ENCODE measurements at places on chromosomes 2 and 18.
A peak's percentile ranks its signal among the peaks of the same experiment; 100 is the strongest.

DNA sequence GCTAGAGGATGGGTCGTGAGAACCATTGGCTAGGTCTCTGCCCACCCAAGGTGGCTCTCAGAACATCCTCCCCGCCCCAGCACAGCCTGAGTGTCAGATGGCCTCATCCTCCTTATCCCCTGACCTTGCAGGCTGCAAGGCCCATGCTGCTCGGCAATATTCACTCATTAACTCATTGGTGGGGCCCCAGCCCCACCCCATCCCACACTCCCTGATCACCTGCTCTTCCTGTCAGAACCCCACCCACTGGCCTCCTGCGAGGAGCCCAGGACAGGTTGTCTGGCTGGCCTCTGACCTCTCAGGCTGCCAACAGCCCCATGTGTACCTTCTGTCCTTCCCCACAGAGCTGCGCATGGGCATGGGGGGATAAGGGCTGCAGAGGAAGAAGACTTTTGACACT is 5.3 kb downstream of the ADCY3 start:
- no peak for DNase-seq

DNA sequence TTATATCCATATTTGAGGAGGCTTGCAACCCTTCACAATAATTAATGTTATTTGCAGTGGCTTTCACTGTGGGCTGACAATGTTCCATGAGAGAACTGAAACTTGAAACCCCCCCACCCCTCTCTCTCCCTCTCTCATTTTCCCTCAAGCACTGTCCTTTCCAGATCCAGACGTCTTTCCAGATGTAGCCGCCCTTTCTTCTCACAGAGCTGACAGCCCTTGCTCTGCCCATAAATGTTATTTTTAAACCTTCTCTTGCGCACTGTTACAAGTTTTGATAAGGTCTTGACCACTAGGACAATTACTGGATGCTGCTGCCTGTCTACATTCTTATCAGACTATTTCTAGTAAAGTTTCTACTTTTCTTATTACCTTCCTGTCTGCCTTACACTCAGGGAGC is 91.4 kb upstream of the LINC00305 start:
- no peak for DNase-seq

GRCh38 chr2:120933693-120934573 is 198.3 kb downstream of the GLI2 start:
- no peak for DNase-seq

- no peak for DNase-seq
Measured at GRCh38 chr2:174492963-174493431, 6.2 kb upstream of the GPR155 start.

GRCh38 chr2:30184035-30184434 is 37.2 kb downstream of the YPEL5 start:
- DNase-seq: no peak

GRCh38 chr18:59566533-59566971 is 130.7 kb downstream of the CCBE1 start:
- DNase-seq: no peak

DNA sequence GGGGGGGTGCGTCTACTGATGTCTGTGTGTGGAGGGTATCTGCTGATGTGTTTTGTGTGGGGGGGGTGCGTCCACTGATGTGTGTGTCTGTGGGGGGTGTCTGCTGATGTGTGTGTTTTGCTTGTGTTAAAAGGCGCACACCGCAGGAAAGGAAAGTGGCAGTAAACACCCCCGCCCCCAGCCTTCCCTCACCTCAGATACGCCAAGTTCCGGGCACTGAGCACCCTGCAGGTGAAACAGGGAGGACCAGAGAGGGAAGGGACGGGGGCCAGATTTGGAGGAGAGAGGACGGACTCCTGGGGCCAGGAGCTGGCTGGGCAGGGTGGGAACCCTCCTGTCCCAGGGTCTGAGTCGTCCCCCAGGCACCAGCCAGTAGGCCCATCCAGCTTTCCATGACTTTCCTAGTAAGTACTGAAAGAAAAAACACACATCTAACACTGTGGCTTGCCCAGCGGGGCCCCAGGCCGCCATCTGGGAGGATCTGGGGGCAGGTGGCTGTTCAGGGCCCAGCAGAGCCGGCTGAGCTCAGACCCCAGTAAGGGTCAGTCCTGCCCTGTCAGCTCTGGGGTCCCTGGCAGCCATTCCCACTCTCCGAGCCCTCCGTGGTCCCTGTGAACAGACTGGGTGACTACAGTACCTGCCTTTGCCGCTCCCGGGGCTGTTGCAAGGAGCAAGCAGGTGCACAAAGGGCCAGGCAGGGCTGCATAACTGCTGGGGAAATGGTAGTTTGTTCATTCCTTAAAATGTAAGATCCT is 126.9 kb downstream of the NFATC1 start:
- DNase-seq: no peak

DNA sequence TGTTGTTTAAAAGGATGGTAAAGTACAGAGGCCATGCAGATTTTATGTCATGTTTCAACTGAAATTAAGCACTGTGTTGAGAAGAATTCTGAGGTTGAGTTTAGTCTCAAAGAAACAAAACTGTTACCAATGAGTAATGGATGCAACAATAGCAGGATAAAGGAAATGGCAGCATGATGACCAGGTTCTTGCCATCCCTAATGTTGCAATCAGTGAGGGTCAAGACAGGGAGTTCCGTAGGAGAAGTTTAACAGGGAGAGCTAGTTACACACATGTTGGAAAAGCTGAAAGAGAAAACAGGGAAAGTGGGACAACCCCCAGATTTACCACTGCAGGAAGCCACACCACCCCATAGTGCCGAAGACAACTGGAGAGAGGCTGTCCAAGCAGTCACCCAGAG is 343.8 kb upstream of the EPHA4 start:
- DNase-seq: no peak

GRCh38 chr18:69631281-69631680 is 230.6 kb downstream of the DOK6 start:
- no peak for DNase-seq

DNA sequence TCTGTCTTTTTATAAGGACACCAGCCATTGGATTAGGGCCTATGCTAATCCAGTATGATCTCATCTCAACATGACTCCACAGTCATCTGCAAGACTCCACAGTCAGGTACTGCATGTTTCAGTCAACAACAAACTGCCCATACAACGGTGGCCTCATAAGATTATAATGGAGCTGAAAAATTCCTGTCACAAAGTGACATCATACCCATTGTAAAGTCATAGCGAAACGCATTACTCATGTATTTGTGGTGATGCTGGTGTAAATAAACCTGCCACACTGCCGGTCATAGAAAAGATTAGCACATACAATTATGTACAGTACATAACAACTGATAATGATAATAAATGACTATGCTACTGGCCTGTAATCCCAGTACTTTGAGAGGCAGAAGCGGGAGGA is 102.2 kb downstream of the TEX51 start:
- DNase-seq: no peak

- peak; percentile 77 for DNase-seq
Measured at GRCh38 chr2:85792783-85793441, 39.1 kb downstream of the ATOH8 start.

- no peak for DNase-seq
Measured at GRCh38 chr2:10880586-10881321, 31.0 kb upstream of the KCNF1 start.

- no peak for DNase-seq
Measured at GRCh38 chr2:228447266-228447915, 265.9 kb upstream of the SPHKAP start.

GRCh38 chr2:84882414-84882738 is 1.5 kb upstream of the TRABD2A start:
- no peak for DNase-seq

DNA sequence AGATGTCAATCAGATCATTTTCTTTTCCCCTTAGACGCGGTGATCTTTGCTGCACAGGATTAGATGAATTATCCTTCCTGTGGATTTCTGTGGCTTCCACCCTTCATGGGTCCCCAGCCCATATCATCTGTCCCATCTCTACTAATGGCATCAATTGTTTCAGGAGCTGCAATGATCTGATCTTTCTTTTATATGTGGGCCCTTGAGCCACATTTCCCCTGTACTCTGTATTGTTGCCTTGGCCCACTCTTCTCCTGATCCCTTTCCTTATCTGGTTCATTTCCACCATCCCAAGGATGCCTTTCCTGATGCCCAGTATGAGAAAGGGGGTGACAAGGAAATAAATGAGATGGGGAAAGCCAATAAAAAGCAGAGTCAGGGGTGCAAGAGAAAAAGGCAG is 24.7 kb downstream of the SP140 start:
- DNase-seq: no peak

DNA sequence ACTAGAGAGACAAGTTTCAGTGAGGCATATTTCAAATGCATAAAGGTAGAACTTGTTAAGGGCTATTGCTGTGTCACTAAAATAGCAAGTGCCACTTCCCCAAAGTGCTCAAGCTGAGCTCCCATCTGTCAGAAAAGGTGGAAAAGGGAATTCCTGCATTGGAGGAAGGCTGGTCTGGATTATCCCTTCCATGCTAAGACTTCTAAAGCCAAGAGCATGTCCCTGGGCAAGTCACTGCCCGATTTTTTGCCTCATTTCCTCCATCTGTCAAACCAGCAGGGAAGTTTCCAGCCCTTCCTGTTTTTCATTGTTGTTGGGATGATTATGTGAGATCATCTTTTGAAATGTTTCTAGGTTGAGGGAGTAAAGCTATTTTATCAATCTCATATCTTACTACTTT is 175.5 kb downstream of the SETBP1 start:
- no peak for DNase-seq

DNA sequence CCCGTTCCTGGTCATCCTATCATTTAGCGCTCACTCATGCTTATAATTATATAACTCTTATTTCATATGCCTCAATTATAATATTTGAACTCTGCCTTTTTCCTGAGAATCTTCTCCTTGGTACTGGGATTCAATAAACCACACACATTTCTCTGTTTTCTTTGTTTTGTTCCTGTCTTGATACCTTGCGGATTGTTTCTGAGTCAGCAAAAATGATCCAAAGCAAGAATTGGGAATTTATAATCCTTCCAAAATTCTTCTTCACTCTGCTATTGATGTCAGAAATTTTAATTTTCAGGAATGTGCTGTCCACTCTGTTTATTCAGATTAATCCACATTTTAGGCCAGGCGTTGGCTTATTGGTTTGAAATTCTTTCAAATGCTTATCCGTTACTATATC is 886.0 kb downstream of the SUCLG1 start:
- no peak for DNase-seq

- no peak for DNase-seq
Measured at GRCh38 chr2:10022966-10023662, 20.2 kb upstream of the KLF11 start.

GRCh38 chr2:85307527-85307897 is 20.3 kb downstream of the TGOLN2 start:
- no peak for DNase-seq

DNA sequence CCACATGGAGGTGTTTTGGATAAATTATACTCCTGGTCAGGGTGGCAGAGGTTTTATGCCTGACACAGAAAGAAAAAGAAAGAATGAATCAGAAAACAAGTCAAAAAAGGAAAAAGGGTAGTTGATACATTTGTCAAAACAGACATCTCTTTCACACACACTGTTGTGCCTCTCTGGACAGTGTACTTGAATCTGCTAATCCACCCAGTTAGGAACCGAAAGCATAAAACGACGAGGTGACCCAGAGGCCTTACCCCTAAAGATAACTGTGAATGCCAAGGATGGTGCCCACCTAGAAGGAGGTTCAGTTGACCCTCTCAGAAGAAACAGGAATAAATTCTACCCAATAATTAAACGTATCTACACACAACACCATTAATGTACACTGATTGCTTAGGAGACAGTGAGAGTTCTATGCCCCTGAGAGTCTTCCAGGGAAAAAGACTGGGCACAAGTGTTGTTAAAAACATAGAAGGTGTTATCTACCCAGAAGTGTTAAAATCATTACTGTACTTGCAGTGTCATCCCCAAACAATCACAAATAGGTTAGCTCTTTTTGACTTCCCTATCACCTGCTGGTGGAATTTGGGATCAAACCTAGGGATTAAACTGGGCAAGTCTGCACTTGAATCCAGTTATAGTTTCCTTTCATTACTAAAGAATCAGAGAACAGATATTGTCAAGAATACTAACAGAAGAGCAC is 123.2 kb upstream of the DNAJC10 start:
- peak; percentile 38 for DNase-seq

GRCh38 chr2:110219496-110220189 is 7.3 kb upstream of the MTLN start:
- peak; percentile 38 for DNase-seq

GRCh38 chr2:159592441-159592840 is 23.9 kb downstream of the BAZ2B start:
- DNase-seq: no peak

DNA sequence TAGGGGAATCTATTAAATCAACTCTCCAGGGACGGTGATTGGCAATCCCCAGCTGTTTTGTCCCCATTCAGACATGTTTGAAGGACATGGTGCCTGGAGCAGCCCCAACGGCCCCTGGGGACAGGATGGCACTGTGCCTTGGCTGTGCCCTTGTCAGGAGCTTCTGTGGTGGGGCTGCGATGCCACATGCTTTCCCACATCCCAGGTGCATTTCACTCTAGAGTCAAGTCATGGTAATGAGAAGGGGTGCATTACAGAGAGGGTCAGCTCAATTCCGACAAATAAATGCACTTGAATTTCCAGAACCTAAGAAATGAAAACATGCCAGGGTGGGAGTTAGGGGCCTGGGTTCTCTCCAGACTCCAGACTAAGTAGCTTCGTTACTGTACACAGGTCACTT is 289.4 kb upstream of the PXDN start:
- DNase-seq: no peak

- no peak for DNase-seq
Measured at GRCh38 chr2:101111917-101112771, 39.0 kb downstream of the TBC1D8 start.

GRCh38 chr18:9720327-9720726 is 12.2 kb downstream of the RAB31 start:
- no peak for DNase-seq

DNA sequence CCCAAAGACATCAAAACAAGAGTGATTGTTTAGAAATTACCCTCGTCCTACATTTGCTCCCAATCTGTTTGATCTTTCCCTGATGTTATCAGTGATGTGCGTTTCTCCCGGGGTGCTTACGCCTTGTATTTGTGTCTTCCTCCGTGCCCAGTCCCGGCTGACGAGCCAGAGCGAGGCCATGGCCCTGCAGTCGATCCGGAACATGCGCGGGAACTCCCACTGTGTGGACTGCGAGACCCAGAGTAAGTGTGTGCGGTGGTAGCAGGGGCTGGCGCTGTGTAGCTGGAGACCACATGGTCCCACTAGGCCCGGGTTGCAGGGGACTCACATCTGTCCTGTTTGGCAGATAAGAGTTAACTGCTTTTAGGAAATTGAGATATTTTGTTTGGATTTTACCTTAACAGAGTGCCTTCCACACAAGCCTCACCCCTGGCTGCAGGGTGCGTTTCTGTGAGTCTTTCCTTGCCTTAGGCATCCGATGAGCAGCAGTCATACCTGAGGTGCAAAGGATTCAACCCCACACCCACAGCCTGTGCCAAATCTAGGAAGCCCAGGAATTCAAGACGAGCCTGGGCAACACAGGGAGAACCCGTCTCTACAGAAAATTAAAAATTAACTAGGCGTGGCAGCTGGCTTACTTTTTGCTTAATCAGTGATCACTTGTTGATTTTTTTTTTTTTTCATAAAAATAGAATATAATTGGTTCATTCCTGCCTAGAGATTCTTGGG is 127.4 kb downstream of the GBX2 start:
- peak; percentile 85 for DNase-seq

All from RWPE1 (cell line).